ENCODE measurements at places on chromosomes 5 and 9.

- no peak for DNase-seq
These were observed 125.5 kb downstream of the DIRAS2 start for GRCh38 chr9:90517103-90517502.

GRCh38 chr5:59745415-59745863 lies 148.1 kb downstream of the PDE4D start:
- DNase-seq, result no peak

- DNase-seq, result no peak
These were observed 53.7 kb downstream of the ZNF618 start for GRCh38 chr9:113929634-113930389.

DNA sequence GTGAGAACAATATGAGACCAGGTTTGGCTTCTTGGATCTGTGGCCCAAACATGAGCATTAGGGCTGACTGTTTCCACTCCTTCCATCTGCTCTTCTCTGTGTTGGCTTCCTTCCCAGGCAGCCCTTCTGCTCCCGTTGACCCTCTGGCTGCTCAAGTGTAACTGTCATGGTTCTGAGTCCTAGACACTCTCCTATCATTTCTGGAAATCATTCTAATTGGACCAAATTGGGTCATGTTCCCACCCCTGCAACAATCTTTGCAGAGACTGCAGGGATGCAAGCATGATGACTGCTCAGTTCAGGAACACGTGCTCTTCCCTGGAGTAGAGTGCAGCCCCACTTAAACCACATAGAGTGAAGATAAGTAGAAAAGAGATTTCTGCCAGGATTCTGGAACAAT lies 741.4 kb downstream of the TAF11L14 start:
- DNase-seq, result no peak

DNA sequence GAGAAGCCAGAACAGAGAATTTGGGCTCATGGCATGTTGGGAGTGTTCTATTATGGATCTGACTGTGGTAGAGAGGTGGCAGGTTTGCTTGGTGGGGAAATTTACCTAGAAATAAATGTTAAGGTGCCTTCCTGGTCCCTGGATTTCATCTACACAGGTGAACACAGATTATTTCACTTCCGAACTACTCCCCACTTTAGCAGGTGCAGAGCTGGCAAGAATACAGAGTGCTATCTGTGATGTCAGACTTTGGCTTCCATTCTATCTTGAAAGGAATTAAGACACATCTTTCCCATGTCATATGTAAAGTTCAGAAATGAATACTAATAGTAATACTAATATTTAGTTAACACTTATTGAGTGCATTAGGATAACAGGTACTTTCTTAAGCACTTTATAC lies 234.0 kb downstream of the KCTD16 start:
- no peak for DNase-seq

- DNase-seq, result no peak
These were observed 14.7 kb upstream of the CSF1R start for GRCh38 chr5:150101023-150101422.

GRCh38 chr5:169650701-169651331 lies 13.7 kb downstream of the DOCK2 start:
- no peak for DNase-seq

DNA sequence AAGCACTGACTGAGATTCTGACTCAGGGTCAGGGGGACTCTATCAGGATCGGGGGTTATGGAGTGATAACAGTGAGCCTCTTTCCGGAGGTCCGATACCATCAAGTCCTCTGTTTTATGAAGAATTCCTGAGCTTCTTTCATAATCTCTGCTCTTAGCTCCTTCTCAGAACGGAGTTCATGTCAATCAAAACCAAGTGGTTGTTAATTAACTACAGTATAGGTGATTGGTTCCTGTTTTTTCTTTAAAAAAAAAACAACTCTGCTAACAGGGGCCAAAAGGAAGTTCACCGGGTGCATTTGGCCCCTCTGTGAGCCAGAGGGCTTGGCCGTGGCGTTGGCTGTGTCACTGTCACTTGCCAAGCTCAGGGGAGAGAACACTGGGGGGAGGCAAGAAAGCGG lies 4.0 kb downstream of the GFI1B start:
- no peak for DNase-seq

DNA sequence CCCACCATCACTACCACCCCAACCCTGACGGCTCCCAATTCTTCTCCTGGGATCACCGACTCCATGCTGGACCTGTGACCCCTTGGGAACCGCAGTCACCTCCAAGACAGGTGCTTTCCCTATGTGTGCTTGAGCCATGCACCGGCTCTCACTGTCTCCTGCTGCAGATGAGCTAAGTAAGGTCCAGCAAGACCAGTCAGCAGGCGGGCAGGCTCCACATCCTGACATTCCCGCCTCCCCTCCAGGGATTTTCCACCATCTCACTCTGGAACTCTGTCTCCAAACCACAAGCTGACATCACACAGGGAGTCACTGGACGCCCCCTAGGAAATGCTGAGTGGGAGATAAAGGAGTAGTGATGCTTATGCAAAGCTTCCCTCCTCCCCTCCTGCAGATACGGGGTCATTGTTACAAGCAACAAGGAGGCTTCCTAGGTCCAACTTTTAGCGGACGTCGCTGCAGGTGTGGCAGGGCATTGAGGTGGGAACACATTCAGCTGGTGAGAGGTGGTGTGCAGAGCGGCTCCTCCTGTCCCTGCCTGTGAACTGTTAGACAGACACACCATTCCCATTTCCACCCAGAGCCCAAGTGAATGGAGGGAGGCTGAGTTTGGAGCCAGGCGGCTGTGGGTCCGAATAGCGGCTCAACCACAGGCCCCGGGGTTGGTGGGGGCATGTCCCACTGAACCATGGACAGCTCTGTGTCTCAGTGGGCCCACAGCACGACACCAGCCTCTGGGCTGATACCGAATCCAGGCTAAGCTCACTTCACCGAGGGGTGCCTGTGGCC lies 129.2 kb upstream of the PHYKPL start:
- no peak for DNase-seq

DNA sequence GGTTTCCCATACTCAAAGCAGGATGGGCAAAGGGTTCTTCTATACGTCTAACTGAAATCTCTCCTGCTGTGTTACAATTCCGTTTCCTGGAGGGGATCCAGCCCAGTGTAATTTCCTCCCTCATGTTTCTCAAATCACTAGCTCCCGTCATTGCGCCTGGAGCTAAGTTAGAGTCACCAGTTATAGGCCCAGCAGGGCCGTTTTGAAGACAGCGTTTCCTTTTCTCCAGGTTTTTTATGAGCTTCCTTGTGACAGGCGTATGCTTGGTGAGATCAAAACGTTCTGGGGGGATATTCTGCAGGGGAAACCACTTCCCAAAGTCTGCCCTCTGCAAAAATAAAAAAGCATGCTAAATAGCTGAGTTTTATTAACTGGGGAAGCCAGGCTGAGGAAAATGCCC lies 53.0 kb upstream of the WWC1 start:
- DNase-seq, result no peak

GRCh38 chr9:125568621-125569020 lies 138.4 kb downstream of the MAPKAP1 start:
- DNase-seq, result no peak

DNA sequence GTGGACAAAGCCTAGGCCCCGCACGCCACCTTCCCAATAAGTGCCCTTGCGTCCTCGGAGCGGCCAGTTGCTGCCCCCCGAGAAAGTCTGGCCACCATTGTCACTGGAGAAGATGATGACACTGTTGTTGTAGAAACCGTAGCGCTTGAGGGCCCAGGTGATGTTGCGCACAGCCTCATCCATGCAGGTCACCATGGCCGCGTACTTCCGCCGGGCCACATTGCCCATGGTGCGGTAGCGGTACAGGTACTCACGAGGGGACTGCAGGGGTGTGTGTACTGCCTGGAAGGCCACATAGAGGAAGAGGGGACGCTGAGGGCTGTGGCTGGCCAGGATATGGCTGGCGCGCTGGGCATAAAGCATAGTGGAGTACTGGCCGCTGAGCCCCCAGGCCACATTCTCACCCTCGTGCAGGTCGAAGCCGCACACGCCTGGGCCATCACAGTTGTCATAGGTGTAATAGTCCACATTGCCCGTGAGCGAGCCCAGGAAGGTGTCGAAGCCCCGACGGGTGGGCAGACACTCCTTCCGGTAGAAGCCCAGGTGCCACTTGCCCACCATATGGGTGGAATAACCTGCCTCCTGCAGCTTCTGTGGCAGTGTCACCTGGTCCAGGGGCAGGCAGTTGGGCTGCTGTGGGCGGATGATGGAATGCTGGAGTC lies 4.6 kb downstream of the ARSI start:
- no peak for DNase-seq

- DNase-seq, result no peak
These were observed 4.7 kb upstream of the BICD2 start for GRCh38 chr9:92769286-92769685.

DNA sequence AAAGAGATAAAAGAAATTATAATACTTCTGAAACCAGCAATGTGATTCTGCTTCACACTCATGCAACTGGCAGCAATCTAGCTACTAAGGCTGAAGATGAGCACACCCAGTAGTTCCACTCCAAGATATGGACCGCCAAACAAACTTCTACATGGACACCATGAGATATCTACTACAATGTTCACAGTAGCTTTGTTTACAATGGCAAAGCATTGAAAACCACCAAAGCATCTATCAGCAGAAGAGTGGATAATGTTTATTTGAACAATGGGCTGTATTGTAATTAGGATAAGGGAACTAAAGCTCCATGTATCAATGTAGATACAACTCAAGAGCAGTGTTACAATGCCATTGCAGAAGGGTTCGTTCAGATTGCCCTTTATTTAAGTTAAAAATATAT lies 91.2 kb upstream of the ERBIN start:
- DNase-seq, result no peak

DNA sequence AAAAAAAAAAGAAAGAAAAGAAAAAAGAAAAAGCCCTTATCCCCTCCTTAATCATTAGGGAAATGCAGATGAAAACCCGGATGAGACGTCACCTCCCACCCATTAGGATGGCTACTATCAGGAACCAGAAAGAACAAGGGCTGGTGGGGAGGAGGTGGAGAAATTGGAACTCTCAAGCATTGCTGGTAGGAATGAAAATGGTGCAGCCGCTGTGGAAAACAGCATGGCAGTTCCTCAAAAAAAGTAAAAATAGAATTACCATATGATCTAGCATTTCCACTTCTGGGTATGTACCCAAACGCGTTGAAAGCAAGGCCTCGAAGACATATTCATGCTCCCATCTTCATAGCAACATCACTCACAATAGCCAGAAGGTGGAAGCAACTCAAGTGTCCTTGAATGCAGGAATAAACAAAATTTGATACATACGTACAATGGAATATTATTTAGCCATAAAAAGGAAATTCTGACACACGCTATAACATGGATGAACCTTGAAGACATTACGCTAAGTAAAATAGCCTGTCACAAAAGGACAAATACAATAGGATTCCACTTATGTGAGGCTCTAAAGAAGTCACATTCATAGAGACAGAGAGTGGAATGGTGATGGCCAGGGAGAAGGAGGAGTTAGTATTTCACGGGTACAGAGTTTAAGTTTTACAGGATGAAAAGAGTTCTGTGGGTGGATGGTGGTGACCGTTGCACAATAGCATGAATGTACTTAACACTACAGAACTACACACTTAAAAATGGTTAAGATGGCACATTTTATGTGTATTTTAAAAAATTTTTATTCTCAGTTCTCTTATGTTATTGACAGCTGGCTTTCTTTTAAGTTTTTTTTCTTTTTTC lies 166.8 kb upstream of the IER5L start:
- no peak for DNase-seq

DNA sequence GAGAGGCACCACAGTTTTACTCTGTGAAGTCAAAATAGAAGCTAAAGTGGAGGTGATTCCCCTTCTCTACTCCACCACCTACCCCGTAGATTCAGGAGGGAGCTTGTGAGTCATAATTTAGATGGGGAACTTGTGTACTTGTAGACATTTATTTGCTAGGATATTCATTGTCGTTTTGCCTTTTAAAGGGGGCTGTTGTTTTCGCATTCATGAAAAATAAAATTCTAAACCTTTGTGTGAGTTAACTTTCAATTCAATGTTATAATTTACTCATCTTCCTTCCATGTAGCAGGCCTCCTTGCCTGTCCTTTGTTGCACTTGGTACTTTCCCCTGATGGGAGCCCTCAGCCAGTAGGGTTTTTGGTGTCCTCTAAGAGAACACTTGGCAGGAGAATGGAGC lies 22.0 kb downstream of the SECISBP2 start:
- no peak for DNase-seq

DNA sequence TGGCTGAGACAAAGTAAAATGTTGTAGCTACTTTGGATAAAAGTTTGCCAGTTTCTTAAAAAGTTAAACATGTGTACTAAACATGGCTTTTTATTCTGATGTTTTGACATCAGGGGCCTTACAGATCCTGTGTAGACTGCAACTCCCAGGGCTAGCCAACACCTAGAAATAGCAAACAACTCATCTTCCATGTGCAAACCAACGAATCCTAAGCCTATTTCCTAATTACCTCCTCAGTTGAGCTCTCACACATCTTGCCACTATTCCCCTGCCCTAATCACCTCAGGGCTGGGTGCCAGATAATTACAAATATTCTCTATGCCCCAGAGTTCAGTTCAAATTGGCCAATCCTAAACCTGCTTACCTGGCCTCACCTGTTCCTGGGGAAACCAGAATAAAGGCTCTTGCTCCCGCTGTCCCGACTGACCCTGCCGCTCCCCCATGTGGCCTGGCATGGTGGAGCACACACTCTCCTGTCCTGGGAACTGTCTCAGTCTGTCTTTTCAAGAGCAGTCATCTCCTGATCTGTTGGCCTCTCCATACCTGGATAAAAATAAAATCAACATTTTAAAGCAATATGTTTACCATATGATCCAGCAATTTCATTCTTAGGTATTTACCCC lies 37.1 kb upstream of the FAM169A start:
- DNase-seq, result no peak

DNA sequence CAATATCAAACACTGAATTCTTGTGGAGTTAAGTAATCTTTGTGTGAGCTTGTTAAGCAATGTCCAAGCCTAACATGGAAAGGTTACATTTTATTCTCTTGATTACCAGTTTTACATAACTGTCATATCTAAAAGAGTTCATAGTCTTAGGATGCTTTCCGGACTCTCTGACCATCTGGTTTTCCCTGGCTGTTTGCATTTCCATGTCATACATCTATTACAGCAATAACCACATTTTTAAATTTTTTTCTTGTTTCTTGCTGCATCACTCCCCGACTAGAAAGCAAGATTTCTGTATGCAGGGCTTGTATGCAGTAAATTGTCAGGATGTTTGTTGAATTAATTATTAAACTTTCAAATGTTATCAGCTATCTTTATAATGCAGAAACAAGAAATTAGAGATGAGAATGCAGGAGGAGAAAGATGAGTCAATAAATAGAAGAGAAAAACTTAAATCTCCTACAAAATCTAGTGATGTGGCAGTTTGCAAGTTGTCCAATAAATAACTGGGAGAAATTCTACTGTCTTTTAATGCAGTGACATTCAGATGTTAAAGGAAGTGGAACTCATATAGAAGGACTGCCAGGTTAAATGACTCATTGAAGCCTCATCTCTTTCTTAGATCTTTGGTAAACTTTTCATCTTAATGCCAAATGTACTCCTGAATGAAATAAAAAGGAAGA lies 179.6 kb upstream of the SGCD start:
- DNase-seq, result no peak

Data from ovary (tissue), 10 donors.